Left ventricle myocardium inferior (tissue), 1 donor: ENCODE measurements at places on chromosomes 2 and 18. TPM values are rescaled to one million over a fixed set of nuclear protein-coding genes. Genes with fewer than 3 reads are reported as not detected.

DNA sequence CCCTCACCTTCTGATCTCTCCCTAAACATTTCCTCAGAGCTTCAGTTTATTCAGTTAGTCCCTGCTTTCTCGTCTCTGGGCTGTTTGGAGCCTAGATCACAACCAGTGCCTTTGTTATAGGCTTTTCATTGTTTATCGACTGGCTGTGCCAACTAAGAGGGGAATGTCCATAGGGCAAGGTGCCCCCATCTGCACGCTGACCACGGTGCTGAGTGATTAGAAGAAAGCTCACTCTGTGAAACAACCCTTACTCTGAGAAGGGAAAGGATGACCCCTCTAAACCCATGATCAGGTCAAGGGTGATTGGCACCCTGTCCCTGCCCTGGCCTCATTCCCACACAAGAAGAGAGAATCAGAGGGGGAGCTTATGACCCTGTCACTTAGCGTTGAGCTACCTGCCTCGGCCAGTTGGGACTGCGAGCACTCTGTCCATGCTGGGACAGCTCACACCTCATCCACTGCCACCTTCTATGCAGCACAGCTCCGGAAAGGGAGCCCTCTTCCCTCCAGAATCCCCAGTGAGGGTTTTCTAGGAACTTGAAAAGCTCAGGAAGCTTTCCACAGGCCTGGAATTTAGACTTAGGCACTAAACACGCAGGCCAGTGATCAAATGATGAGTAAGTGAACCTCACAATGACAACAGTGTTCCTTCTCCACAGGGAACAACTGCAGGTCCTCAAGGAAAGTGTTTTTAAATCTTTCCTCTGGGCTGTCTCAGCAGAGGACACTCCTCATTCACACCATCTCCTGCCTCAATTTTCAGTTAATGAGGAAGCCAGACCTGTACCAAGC, 2.3 kb upstream of the ACTG2 start:
- DNase-seq = no peak

DNA sequence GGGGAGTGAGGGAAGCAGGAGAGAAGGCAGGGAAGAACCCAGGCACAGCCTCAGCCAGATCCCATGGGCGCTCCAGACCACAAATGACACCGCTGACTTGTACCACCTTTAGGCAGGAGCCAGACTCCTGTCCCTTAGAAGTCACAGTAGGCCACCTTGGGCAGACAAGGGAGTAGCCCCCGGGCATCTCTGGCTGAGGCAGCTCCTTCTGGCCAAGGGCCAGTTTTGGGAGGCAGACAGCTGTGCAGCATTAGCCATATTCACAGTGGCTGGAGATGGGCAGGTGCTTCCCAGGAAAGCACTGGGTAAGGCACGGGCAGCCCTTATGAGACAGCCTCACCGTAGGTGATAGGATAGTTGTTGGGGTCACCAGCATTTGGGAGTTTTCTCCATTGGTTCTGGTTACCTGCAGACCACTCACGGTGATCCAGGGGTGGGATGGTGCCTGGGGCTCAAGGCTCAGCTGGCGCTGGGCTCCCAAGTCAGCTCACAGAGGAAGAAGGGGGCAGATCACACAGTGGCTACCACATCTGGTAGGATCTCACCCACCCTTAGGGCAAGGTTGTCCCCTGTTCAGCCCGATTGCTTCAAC, 2.1 kb downstream of the ASTL start:
- DNase-seq = no peak

COPS8 gene
- 97.0 TPM for total RNA-seq

GRCh38 chr2:217331523-217332416, 471.9 kb upstream of the TNP1 start:
- DNase-seq = no peak

GRCh38 chr2:199612509-199613130, 154.9 kb upstream of the SATB2 start:
- no peak for DNase-seq

DNA sequence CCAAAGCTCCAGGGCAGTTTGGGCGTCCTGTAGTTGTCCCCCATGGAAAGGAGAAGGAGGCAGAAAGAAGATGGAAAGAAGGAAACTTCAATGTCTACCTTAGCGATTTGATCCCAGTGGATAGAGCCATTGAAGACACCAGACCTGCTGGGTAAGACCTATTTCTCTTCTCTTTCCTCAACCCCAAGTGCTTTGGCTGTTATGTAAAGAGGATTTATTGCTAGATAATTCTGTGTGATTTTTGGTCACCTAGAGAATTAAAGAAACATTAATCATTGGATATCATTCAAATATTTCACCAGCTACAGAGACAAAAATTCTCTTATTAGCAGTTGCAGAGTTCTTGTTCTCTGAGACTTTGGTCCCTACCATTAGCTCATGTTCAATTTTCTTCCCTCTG, 1.9 kb downstream of the GALNT5 start:
- no peak for DNase-seq

SERPINB3 gene
- total RNA-seq = not detected

DNA sequence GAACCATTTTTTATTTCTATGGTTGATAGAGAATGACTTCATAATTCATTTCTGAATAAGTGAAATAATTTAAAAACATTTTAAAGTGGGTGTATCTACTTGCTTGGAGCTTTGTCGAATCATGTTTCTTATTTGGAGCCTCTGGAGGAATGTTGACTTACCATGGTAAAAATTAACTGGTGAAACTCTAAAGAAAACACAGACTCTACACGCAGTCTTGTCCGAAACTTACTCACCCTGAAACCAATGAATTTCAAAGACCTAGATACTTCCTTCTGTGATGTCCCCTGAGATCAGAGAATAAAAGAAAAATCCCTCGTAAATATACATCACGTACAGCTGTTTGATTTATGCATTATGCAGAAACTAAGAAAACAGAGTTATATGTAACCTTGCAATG, 665.2 kb upstream of the NRXN1 start:
- no peak for DNase-seq

ERBB4 gene
- total RNA-seq = 8.3 TPM

DNA sequence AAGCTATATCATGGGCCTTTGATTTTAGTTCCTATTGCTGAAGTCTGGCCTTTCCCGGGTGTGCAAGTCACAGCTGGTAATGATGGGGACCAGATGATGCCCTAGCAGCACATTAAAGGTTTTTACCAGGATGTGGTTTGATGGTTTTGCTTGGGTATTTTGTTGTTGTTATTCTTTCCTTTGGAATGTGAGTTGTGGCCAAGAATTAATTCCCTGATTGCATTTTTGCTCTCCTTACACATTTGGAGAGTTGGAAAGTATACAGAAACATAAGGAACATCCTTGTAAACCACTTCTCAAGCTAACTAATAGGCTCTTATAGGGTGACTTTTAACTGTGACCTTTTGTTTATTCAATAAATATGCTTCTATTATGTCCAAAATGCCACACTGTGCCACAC, 154.1 kb upstream of the MMADHC start:
- no peak for DNase-seq

GRCh38 chr2:235561450-235561849, 67.6 kb downstream of the AGAP1 start:
- DNase-seq = no peak

DNA sequence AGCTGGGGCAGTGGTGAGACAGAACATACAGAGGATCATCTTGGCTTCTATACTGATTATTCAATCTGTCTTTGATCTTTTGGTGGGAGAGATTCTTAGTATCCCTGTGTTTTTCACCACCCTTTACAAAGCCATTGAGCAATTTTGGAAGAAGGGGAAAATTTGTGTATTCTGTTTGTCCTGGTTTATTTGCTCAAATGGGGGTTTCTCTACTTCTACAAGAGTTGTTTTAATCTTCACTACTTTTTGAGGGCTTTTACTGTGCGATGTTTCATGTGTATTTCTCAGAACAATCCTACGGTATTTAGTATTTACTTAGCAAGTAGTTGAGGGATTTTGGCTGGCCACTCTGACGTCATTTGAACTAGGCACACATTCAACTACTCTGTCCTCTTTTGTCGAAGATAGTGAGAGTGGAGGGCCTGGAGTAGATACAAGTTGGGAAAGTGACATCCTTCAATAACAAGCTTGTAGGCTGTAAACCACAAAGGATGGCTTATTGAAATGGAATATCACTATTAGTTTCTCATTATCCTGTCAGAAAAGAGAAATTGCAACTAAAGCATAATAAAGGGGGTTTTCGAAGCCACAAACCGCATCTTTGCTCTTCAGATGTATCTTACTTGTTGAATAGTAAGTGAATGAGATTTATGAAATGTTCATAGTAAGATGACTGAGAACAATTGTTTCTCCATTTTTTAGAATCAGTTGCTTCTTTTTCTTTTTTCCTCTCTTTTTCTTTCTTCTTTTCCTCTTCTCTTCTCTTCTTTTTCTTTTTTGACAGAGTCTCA, 24.8 kb downstream of the FMNL2 start:
- no peak for DNase-seq

GRCh38 chr2:9663008-9663879, 32.4 kb upstream of the YWHAQ start:
- no peak for DNase-seq

- DNase-seq = no peak
These were observed 29.9 kb downstream of the ZEB2 start for GRCh38 chr2:144490017-144490416.
